ENCODE measurements at places on chromosomes 5 and 9.

GRCh38 chr5:7955476-7955875 lies 86.5 kb downstream of the MTRR start:
- no peak for DNase-seq

DNA sequence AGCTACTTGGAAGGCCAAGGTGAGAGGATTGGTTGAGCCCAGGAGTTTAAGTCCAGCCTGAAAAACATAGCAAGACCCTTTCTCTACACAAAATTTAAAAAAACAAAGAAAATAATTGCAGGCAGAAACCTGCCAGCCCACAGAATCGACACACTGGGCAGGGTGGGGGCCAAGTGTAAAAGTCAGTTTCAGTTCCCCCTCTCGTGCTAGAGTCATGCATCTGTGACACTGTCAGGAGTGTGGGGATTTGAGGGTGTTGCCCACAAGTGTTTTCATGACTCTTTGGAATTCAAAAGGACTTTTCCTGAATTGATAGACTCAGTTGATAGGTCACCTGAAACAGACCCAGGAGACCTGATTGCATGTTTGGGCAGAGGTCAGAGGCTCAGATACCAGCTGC lies 47.6 kb downstream of the PRRC2B start:
- no peak for DNase-seq

DNA sequence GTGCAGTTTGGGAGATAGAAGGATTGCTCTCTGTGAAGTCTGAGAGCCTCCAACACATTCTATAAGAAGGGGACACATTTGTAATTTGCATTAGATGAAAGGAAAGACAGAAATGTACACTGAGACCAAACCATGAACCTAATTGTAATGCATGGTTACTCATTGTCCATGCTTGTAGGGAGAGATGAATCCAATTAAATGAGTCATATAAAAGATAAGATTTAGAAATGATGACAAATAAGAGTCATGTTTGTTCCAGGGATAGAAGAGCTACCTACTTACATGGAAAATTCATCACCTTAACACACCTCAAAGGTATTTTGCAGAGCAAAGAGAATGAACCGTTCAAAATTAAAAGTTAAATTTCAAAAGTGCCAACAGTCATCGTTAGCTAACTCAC lies 85.1 kb downstream of the FBXL7 start:
- DNase-seq: no peak

GRCh38 chr5:150298701-150299451 lies 3.8 kb downstream of the ARSI start:
- DNase-seq: no peak

DNA sequence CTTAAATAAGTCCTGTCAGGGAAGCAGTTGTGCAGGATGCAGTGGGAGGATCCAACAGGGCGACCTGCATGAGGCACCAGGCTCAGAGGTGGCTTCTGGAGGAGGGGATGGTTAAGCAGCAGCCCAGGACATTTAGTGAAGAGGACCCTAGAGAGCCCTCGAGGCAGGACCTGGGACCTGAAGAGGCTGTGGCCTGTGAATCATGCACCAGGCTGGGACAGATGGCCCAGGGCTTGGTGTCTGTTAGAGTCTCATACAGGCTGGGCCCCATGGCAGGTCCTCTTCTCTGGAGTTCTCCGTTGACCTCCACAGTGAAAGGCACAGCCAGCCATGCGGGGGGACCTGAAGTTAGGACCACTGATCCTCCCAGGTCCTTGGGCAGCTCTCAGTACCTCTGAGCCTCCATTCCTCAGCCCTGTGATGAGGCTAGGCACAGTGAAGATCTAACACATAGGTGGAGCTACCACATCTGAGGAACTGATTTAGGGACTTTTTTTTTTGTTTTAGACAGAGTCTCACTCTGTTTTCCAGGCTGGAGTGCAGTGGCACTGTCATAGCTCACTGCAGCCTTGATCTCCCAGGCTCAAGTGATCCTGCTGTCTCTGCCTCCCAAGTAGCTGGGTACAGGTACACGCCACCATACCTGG lies 60.8 kb upstream of the GARNL3 start:
- DNase-seq: no peak

- DNase-seq: no peak
These were observed 9.9 kb downstream of the ZNF189 start for GRCh38 chr9:101408374-101409078.

- DNase-seq: no peak
These were observed 37.2 kb upstream of the SMIM32 start for GRCh38 chr5:136230176-136230575.

DNA sequence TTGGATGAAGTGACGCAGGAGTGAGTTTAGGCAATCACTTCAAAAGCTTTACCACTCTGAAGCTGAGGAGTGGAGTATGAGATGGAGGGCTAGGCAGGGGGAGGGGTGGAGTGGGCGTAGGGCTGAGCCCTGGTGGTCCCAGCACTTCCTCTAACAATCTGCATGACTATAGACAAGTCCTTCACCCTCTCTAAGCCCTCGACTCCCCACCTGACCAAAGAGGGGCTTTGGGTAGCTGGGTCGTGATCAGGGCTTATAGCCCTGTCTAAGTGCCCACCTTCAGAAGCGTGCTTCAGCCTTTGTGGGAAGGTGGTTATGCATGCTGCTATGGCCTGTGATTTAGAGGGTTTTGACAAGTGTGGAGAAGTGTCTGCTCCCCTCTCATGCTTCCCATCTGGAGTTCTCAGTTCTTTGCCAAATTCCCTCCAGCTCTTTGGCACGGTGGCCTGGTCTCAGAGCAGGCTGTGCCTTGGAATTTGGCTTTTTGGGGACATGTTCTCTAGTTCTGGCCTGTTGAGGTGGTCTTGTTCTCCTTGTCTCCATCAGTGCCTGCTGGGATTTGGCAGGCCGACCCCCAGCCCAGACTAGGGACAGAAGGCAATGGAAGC lies 53.0 kb downstream of the ACTBL2 start:
- no peak for DNase-seq

- no peak for DNase-seq
These were observed 499.1 kb upstream of the GRIN3A start for GRCh38 chr9:102237520-102237919.

GRCh38 chr5:39231705-39232525 lies 12.6 kb upstream of the FYB1 start:
- DNase-seq: no peak

DNA sequence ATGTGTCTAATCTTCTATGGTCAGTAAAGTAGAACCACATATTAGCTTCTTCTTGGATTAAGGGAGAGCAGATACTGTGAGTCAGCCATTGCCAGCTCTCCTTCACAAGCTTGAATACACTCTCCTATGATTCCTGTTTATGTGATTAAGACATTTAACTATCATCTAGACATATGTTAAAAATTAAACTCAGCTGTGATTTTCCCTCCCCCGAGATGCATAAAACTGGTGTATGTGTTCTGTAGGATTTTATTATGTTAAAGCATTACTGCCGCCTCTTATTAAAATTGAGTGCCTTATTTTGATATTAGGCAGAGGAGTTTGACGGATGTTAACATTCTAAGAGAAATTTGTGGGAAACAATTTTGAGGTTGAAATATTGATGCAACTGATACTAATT lies 114.6 kb downstream of the ACTBL2 start:
- no peak for DNase-seq

DNA sequence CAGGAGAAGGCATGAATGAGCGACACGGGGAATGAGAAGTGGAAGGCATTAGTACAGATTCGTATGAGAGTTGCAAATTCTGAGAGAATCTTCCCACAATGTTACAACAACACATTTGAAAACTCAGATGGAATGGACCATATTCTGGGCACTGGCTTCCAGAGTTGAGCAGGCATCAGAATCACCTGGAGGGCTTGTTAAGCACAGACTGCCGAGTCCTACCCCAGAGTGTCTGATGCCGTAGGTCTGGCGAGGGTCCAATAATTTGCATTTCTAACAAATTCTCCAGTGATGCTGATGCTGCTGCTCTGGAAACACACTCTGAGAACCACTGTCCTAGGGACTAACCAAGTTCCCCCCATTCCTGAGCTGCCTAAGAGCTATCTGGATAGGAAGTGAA lies 2.9 kb upstream of the TLX3 start:
- DNase-seq: no peak

GRCh38 chr5:14614490-14614889 lies 32.9 kb downstream of the OTULINL start:
- no peak for DNase-seq

DNA sequence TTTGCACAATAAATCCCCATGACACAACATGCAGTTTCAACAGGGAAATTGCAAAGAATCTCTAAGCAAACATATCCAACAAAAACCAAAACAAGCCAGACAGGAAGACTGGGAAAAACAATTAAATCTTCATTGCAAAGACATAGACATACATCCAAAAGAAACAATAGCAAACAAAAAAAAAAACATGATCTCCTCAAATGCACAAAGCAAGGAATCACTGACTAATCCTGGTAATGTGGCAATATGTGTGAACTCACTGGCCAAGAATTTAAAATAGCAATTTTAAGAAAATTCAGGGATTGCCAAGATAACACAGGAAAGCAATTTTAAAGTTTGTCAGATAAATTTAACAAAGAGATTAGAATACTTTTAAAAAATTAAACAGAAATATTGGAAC lies 520.1 kb upstream of the SMC2 start:
- DNase-seq: no peak

DNA sequence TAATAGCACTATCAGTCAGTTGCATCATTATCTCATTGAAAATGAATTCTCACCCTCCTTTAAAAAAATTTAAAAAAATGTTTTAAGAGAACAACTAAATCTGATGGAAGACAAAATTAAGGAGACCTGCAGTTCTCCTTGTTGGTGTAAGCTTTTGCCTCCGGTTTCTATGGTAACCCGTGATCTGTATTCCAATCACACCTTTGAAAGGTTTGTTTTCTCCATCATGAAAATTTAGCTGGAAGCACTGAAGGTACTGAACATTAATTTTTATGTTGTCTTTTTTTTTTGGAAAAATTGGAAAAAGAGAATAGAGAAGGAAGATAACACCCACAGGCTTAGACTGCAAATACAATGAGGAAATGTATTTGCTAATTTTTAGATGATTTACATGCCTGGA lies 2.5 kb upstream of the BASP1 start:
- DNase-seq: no peak

DNA sequence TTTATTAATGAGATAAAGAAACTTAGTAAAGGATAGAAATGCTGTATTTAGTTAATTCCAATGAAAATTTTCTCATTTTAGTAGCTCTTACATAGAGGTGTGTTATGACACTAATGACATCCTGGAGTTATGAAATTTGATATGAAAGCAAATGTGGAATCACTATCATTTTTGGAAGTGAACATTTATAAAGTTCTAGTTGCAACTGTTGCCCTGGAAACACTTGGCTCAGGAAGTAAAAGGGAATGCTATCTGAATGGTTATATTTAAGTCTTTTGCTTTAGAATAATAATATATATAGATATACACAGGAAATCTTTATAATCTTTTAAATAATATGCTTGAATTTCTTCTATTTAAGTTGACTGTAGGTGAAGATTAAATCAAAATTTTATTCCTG lies 16.7 kb downstream of the ADAMTS19 start:
- DNase-seq: no peak

- DNase-seq: no peak
These were observed 41.8 kb upstream of the CDKN2B start for GRCh38 chr9:22050924-22051323.

DNA sequence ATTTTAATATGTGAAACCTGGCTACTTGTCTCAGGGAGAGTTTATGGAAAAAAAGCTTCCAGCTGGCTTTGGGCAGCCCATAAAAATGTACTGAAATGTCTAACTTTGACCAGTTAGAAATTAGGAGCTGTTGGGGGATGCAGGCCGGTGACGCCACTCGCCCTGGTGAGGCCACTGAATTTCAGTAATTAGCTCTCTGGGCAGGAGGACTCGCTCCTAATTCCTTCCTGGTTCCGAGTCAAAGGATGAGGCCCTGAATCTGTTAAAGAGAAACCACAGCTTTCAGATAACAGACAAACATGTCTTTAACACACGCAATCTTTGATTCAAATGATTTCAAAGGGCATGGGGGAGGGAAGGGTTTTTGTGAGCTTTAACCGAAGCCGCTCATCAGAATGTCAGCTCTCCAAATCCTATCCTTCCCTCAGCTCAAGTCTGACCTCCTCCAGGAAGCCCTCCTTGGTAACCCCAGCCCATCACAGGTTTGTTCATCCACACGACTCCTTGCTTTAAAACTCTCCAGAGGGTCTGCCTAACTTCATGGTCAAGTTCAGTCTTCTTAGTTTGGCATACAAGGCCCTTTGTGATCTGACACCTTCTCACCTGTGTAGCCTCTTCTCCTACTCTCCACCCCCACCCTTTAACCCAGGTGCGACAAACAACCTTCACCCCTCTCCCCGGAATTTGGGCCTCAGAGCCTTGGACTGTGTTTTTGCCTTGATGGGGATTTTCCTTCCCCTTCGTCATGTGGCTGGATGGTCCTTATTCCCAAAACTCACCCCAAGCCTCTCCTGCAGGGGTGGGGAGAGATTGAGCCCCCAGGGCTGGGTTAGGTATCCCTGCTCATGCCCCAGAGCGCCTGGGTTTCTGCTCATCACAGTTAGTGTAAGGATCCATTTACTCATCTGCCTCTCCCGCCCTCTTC lies 13.6 kb upstream of the PHF19 start:
- DNase-seq: no peak

GRCh38 chr9:26301659-26302058 lies 590.9 kb downstream of the CAAP1 start:
- DNase-seq: no peak

GRCh38 chr5:96285823-96286222 lies 147.2 kb downstream of the PCSK1 start:
- DNase-seq: no peak

DNA sequence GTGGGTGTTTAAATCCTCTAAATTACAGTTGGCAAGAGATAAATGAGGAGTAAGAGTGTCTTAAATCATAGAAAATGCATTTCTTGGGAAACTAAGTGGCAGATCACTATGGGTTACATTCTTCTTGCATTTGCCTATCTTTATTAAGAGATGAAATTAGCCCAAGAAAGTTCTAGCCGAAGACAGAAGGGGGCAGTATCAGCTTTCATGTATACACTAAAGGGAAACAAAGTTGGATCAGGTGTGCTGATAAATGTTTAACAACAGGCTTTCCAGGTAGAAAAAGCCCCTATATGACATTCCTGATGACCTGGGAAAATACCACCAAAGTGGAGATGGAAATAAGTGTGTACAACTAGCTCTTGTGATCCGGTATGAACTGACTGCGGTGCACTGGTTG lies 81.9 kb upstream of the TLR4 start:
- DNase-seq: no peak

DNA sequence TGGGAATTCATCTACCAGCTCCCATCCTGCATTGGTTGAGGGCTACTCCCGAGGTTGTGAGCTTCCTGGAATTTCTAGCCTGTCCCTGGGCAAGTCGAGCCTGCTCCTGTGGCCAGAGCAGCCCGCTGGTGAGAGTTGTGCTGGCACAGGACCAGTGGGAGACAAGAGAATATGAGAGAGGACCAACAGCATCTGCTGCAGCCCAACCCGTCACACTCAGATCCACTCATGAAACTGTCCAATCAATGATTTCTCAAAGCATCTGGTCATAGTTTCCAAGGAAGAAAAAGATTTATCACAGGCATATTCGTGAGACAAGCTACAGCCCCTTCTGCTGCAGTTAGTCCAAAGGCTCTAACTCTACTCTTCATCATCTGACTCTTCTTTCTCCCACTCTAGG lies 64.4 kb upstream of the RAI14 start:
- no peak for DNase-seq
